ENCODE measurements at places on chromosomes 1 and 21. TPM values are rescaled to one million over a fixed set of nuclear protein-coding genes. Genes with fewer than 3 reads are reported as not detected.

The CELA3B gene
- total RNA-seq: 6.7 TPM

- H3K4me3 ChIP-seq: no peak overlapping the region
- no peak for DNase-seq
- peaks cover 3% of the 10 kb centered on the region for H3K4me1 ChIP-seq
- H3K36me3 ChIP-seq: no peaks in the 10 kb centered on the region
These were observed 68.7 kb upstream of the ADGRL2 start for GRCh38 chr1:81731989-81732388.

The KIF14 gene
- total RNA-seq: 2.5 TPM

GRCh38 chr1:211519602-211520001 lies 27.6 kb upstream of the RD3 start:
- no peaks in the 10 kb centered on the region for H3K27me3 ChIP-seq
- H3K4me3 ChIP-seq: no peak overlapping the region
- H3K36me3 ChIP-seq: no peaks in the 10 kb centered on the region
- no peak for DNase-seq
- no peak overlapping the region for H3K27ac ChIP-seq
- no peaks in the 10 kb centered on the region for H3K4me1 ChIP-seq

The PRR9 gene
- not detected for total RNA-seq

The MSH4 gene
- total RNA-seq: 0.34 TPM

The SPATA46 gene
- not detected for total RNA-seq

DNA sequence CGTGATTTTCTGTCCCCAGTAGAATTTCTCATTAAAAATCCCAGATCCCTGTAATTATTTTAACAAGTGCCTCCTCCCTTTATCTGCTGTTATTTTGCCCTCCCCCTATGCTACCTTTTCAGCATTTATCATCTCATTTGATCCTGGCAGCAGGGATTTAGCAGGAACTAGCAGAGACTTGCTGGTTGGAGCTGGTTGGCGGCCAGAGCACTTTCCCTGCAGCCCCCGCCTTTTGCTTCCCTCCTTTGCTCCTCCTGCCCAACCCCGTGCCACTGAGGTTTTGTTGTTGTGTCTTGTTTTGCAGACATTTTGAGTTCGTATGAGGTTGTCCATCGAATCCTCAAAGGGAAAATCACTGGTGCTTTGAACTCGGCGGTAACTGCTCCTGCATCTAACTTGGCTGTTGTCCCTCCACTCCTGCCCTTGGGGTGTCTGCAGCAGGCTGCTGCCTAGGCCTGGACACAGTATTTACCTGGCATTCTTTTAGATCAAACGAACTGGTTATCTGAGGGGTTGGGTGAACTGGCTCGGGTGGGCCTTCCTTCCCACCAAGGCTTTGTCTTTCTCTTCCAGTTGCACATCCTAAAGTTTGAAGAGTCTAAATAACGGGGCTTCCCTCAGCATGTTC lies 11.2 kb downstream of the UBE2Q1 start:
- H3K27ac ChIP-seq: no peak overlapping the region
- no peaks in the 10 kb centered on the region for H3K4me1 ChIP-seq
- peaks cover 30% of the 10 kb centered on the region for H3K36me3 ChIP-seq
- no peak for DNase-seq

- no peak overlapping the region for H3K27ac ChIP-seq
- no peak overlapping the region for H3K4me3 ChIP-seq
- H3K36me3 ChIP-seq: no peaks in the 10 kb centered on the region
- DNase-seq: no peak
- no peaks in the 10 kb centered on the region for H3K4me1 ChIP-seq
- H3K27me3 ChIP-seq: no peaks in the 10 kb centered on the region
These were observed 544.8 kb upstream of the ADGRL4 start for GRCh38 chr1:79551321-79551720.

The MEGF6 gene
- 44.1 TPM for total RNA-seq
